ENCODE measurements at places on chromosomes 11 and 22.

DNA sequence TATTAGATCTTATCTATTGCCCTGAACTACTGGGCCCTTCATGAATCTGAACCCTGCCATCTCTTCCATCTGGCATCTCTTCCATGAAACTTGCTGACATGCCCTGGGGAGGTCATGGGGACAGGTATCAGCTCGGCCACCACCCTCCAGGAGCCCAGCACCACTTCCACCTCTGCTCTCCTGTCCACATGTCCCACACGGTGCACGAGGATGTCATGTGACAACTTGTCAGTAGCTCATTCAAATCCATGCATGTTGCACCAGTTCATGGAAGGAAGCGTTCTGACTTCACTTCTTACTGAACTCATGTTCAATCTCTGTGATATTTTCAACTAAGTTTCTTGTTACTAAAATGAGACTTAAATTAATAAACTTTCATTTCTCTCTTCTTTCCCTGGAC lies 16.6 kb downstream of the YPEL1 start:
- no peak for DNase-seq

- DNase-seq, result no peak
These were observed 26.0 kb upstream of the GGTLC2 start for GRCh38 chr22:22618448-22618847.

DNA sequence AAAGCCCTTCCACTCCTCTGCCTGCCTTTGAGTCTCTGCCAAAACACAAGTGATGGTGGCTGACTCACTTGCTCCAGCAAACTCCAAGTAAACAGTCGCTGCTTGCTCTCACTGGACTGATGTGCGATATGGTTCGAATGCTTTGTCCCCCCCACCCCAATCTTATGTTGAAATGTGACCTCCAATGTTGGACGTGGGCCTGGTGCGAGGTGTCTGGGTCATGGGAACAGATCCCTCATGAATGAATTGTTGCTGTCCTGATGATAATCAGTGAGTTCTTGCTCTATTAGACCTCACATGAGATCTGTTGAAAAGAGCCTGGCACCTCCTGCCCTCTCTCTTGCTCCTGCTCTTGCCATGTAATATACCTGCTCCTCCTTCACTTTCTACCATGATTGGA lies 747.9 kb downstream of the OPCML start:
- no peak for DNase-seq

- DNase-seq, result no peak
These were observed 116.1 kb downstream of the GALNT18 start for GRCh38 chr11:11505692-11506091.

DNA sequence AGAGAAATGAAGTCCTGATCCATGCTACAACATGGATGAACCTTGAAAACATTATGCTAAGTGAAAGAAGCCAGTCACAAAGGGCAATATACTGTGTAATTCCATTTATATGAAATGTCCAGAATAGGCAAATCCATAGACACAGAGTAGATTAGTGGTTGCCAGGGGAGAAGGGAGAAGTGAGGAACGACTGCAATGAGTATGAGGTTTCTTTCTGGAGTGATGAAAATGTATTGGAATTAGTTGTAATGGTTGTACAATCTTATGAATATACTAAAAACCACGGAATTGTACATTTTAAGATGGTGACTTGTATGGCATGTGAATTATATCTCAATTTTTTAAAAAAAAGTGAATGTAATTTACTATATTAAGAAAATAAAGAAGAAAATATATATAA lies 83.1 kb upstream of the GDPD4 start:
- DNase-seq, result no peak

GRCh38 chr11:27107548-27107947 lies 66.9 kb downstream of the BBOX1 start:
- DNase-seq, result no peak

- DNase-seq, result no peak
These were observed 177.9 kb downstream of the ETS1 start for GRCh38 chr11:128409476-128409875.

DNA sequence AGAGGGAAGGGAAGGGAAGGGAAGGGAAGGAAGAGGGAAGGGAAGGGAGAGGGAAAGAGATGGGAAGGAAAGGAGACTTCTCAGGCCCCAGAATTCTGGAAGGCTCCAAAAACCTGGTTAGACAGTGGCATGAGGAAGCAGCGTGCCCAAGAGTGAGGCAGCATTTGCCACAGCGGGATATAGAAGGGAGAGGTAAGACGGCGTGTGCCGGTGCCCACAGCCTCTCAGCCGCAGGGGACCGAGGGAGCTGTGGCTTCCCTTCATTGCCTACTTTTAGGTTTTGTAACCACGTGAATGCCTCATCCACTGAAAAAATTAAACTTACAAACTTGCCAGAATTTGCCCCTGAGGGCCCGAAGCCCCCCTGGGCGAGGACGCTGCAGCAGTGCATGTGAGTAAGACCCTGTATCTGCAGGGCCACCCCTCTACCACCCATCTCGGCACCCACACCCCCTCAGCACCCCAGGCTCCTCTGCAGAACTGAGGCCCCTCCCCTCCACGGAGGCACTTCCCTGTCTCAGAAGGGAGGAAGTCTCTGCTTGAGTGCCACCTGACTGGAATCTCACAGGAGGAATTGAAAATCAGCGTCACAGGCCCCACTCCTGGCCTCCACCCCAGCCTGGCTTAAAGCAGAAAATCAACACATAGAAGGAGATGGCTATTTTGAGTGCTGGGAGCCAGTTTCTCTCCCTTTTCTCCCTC lies 58.1 kb downstream of the LINC01488 start:
- no peak for DNase-seq

GRCh38 chr22:40396882-40397281 lies 26.5 kb downstream of the SGSM3 start:
- no peak for DNase-seq

GRCh38 chr22:29443452-29443851 lies 5.1 kb downstream of the RFPL1 start:
- DNase-seq, result no peak

DNA sequence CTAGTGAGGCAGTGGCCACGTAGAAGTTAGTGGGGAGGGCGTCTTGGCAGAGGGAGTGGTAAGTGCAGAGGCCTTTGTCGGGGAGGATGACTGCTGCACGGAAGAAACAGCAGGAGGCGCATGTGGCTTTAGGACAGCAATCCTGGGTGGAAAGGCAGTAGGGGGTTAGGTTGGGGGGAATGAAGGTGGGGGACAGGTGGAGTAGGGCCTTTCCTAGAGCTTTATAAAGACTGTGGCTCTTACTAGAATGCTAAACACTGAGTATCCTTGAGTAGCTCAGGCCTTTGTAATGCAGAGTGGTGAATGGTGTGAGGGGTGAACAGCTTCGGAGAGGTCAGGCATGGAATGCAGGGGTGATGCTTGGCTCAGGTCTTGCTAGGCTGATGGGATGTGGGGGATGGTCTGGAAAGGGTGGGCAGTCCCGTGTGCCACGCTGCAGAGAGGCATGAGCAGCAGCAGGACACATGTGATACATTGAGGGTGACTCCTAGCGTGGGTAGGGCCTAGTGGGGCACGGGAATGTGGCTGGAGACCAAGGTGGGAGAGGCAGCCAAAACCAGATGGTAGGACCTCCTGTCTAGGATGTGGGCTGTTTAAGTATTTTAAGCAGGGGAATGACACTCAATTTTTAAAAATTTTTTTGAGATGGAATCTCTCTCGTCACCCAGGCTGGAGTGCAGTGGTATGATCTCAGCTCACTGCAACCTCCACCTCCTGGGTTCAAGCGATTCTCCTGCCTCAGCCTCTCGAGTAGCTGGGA lies 19.2 kb downstream of the AP2A2 start:
- DNase-seq, result no peak

DNA sequence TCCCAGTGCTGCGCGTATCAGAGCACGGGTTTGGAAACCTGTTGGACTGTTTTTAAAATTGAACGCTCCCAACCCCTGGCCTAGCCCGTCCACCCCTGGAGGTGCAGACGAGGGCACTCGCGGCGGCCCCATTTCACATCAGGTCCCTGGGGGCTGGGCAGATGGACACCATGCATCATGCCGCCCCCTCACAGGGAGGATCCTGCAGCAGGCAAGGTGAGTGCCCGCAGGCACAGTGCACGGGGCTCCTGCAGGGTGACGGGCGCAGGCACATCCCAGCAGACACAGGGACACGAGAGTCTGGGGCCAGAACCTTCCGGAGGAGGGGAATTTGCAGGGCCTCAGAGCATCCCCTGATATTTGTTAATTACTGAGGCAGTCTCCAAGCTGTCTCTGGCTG lies 7.3 kb downstream of the ANO9 start:
- no peak for DNase-seq

DNA sequence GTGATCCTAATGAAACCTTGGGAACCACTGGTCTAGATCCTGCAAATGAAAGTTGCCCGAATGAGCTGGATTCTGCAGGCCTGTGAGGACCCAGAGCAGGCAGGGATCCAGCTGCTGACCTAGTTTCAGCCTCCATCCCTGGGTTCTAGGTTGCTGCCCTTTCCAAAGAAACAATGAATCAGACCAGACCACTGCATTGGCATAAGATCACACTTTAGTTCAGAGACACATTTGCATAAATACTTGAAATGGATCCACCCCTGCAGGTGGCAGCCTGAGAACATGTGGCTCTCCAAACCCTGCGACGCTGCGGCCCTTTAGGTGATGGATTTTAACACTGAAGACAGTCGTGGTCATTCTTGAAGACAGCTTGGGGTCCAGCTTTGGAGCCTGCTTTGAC lies 23.7 kb downstream of the ADAMTS8 start:
- DNase-seq, result no peak

GRCh38 chr22:37546437-37547250 lies 13.6 kb upstream of the CDC42EP1 start:
- DNase-seq, result no peak

- DNase-seq, result no peak
These were observed 6.1 kb downstream of the MRGPRE start for GRCh38 chr11:3225826-3226750.

DNA sequence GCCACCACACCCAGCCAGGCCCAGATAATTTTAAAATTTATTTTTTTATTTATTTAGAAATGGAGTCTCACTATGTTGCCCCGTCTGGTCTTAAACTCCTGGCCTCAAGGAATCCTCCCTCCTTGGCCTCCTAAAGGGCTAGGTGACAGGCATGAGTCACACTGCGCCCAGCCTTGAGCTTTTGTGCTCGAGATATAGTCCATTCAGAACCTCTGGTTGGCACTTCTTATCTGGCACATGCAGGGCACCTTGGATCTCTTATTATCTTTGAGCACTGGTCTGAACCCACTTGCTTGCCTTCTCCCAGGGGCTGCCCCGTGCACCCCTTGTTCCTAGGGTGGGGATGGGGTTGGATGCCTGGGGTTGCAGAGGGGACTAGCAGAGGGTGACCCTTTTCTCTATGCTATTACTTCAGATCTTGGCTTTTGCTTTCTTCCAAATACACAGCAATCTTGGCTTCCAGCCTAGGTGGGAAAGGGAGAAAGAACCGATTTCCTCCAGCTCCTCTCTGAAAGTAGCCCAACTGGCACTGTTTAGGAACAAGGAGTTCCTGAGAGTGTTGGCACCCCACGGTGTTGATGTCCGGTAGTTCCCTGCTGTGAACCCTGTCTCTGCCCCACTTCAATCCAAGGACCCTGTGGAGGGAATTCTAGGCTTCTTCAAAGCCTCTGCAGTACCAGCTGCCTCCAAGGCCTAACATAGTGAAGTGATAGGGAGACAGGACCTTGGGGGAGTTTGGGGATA lies 1.3 kb upstream of the SLC3A2 start:
- DNase-seq, result no peak

- DNase-seq, result no peak
These were observed 96.0 kb downstream of the WNT7B start for GRCh38 chr22:45880716-45881523.

DNA sequence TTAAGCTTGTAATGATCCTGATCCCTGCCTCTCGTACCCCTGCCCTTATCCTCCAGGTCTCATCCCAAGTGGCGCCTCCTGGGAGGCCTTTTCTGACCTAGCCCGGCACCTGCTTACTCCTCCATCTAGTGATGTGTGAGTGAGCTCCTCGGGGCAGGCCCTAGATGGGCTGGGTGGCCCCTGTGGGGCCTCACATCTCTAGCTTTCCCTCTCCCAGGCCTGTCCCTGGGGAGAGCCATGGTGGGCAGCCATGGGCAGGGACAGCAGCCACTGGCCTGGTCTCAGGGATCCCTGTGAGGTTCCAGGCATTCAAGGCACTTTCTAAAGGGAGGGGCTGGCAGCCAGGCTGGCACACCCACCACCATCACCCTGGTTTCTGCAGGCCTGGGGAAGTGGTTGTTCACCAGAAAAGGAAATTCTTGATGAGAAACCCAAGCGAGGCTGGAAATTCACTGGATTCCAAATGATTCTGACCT lies 27.9 kb downstream of the GNAZ start:
- DNase-seq, result no peak

GRCh38 chr22:35134637-35135036 lies 68.7 kb downstream of the ISX start:
- DNase-seq, result no peak

- no peak for DNase-seq
These were observed 129.9 kb downstream of the BUD13 start for GRCh38 chr11:116642902-116643301.

GRCh38 chr11:116509551-116509950 lies 263.2 kb downstream of the BUD13 start:
- DNase-seq, result no peak

DNA sequence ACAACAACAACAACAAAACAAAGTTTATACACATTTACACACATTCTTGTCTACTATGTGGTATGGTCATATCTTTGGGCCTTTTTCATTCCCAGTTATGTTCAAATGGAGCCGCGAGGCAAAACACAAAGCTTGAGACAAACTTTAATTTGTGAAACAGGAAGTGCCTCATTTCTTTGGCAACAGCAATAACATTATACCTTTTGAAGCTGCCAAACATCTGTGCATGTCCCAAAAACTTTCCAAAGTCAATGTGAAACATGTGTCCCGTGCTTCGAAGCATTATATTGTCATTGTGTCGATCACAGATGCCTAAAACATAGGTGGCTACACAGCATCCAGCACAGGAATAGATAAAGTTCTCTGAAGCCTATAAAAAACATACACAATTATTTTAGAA lies 25.0 kb upstream of the RPS13 start:
- DNase-seq, result no peak

DNA sequence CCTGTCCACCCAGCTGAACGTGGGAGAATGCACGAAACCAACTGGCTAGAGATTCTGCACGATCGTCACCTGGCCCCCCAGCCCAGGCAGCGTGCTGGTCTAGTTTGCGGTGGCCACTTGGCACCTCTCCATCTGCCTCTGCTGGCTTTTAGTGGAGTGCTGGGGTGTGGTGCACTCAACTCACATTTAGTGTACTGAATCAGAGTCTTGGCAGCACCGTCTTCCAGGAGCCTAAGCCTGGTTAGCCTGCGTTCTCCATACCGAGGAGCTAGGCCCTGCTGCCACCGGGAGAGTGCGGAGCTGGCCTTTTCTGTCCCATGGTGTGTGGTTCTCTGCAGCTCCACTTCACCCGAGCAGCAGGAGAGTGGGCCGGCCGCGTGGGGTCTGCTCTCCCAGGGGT lies 2.8 kb downstream of the MRPL23 start:
- no peak for DNase-seq

Measured in stimulated activated CD4-positive, alpha-beta T cell treated with anti-CD3 and anti-CD28 coated beads, TNF-alpha, amount 100 ng/mL, for 1 hour (primary cell).